Stimulated activated naive B cell treated with anti-CD40 and anti-IgM and Interleukin-4, amounts not matched to agents 10 μg/mL and 1 μg/mL and 100 μg/mL, for 72 hours (primary cell): ENCODE measurements at places on chromosomes 11 and 22.

DNA sequence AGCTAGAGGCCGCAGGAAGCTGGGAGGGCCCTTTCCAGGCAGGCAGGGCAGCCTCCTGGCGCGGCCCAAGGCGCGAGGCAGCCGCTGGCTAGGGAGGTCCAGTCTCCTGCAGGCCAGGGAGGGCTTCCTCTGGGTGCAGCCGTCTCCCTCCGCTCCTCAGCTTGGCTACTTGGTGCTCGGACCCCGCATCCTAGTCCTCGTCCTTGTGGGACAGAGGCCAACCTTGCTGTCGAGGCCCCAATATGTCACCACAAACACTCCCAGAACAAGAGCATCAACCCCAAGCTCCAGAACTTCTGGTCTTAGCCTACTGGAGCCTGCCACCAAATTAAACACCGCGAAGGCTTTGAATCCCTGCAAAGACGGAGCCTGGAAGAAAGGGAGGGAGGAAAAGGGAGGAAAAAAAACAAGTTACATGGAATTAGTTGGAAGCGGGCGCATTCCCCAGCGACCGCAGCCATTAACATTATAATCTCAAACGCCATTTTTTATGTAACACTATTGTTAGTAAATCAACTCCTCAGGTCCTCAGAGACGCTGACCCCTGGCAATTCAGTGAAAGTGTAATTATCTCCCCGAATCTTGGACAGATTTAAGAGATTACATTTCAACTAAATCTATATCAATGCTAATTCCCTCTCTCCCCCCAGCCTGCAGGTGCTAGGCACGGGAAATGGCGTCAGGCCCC lies 12.7 kb upstream of the PAX6 start:
- DNase-seq = no peak

GRCh38 chr11:6745018-6745417 lies 26.8 kb downstream of the OR2AG2 start:
- no peak for DNase-seq

- no peak for DNase-seq
Measured at GRCh38 chr11:97607291-97608000, 1217.6 kb downstream of the JRKL start.

GRCh38 chr11:128194216-128194615 lies 393.1 kb downstream of the ETS1 start:
- DNase-seq = no peak

GRCh38 chr11:69442012-69442806 lies 39.3 kb upstream of the LINC01488 start:
- no peak for DNase-seq

DNA sequence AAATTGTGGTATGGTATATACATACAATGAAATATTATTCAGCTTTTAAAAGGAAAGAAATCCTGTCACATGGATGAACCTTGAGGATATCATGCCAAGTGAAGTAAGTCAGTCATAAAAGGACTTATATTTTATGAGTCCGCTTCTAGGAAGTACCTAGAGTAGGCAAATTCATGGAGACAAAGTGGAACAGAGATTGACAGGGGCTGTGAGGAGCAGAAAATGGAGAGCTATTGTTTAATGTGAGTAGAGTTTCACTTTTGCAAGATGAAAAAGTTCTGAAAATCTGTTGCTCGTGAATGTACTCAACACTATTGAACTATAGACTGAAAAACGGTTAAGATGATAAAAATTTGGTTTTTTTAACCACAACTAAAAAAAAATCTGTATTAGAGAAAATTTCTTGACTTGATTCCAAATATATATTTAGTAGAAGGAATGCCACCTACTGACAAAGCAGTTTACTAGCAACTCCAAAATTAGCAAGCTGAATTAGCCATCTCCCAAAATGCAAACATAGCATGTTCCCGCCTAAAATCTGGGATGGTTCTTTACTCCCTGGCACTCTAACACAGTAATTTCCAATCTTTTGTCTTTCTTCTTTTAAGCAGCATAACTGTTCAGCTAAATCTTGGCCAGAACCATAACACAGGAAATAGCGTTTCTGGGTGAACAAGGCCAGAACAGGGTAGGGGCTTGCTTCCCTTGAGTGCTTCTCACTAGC lies 1.5 kb downstream of the UFD1 start:
- DNase-seq = no peak

- DNase-seq = no peak
Measured at GRCh38 chr22:24564376-24565058, 8.7 kb downstream of the SNRPD3 start.

GRCh38 chr11:85182441-85183387 lies 444.4 kb downstream of the DLG2 start:
- no peak for DNase-seq
